ENCODE measurements at places on chromosomes 1 and 21.

GRCh38 chr21:18443085-18443484, 39.5 kb upstream of the TMPRSS15 start:
- DNase-seq: no peak

- peak; percentile 60 for DNase-seq
These were observed 1.1 kb downstream of the NMNAT2 start for GRCh38 chr1:183416850-183417771.

- DNase-seq: no peak
These were observed 67.8 kb upstream of the FGGY start for GRCh38 chr1:59229138-59229537.

GRCh38 chr1:58189453-58189852, 357.1 kb downstream of the OMA1 start:
- DNase-seq: no peak

GRCh38 chr21:42721341-42721824, 68.0 kb downstream of the PDE9A start:
- DNase-seq: no peak

- no peak for DNase-seq
These were observed 161.9 kb downstream of the ZBTB18 start for GRCh38 chr1:244212797-244213475.

DNA sequence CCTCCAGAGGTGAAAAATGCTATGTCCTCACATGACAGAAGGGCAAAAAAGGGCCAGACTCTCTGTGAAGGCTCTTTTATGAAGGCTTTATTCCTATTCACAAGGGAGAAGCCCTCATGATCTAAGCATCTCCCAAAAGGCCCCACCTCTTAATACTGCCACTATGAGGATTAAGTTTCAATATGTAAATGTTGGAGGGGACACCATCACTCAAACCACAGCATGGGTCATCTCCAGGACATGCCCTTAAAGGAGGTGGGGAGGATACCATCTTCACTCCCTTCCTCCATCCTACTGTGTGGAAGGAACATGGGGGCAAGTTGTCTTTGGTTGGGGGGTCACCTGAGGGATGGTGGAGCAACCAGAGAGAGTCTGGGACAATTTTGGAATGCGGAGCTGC, 170.1 kb downstream of the TRIM33 start:
- no peak for DNase-seq

GRCh38 chr1:232011961-232012360, 385.4 kb downstream of the DISC1 start:
- DNase-seq: no peak

DNA sequence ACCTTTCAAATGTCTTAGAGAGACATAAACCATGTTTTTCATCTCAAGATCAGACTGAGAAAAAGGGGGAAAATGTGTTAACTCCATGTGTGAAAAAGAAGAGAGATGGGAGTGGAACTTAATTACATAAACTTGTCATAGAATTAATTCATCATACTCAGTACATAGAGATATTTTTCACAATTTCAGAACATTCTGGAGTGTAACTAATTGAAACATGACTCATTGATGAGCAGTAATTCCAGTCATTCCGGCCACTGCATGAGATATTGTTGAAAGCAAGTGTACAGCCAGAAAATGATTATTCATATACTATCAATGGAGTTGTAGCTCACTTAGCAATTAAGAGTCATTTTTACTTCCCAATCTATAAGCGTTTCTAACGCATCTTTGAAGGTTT, 739.3 kb downstream of the LTN1 start:
- DNase-seq: no peak

- DNase-seq: no peak
These were observed 22.8 kb downstream of the TMEM50A start for GRCh38 chr1:25360596-25361581.

GRCh38 chr1:203095061-203095690, 9.4 kb upstream of the MYOG start:
- DNase-seq: no peak

- no peak for DNase-seq
These were observed 243.6 kb downstream of the DNM3 start for GRCh38 chr1:172084876-172085275.

DNA sequence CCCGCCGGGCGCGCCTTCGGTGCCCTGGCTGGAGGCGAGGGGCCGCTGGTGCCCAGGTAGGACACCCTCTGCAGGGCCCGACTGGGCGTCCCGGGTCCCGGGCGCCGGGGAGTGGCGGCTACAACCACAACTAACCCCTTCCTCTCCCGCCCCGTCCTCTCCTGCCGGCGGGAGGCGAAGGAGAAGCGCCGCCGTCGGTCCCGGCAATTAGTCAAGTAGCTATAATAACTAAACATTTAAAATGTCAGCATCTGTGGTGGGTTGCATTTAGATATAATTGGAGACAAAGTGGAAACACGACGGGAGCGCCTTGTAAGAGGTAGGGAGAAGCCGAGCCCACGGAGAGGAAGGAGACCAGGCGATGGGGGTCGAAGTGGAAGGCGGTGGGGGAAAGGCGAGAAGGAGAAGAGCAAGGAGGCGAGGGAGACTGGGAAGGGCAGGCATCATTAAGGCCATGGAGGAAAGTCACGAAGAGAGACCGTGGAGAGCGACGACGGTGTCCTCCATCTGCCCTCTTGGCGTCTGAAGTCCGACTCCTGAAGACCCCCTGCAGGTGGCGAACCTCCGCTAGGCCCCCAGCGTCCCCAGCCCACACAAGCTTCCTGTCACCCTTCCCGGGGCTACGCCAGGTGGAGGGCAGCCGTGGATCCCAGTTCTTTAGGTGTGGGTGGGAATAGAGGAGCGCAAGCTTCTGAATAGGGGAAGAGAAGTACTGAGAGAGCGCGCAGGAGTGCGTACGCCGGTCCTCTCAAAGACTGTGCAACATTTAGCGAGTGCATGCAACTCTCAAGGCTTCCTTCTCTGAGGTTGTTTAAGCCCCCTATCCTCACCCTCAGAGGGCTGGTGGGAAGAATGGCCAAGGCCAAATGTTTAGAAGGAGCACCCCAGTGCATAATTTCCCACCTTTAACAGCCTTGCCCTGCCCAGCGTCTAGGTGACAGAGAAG, 1.6 kb downstream of the CNIH3 start:
- no peak for DNase-seq

DNA sequence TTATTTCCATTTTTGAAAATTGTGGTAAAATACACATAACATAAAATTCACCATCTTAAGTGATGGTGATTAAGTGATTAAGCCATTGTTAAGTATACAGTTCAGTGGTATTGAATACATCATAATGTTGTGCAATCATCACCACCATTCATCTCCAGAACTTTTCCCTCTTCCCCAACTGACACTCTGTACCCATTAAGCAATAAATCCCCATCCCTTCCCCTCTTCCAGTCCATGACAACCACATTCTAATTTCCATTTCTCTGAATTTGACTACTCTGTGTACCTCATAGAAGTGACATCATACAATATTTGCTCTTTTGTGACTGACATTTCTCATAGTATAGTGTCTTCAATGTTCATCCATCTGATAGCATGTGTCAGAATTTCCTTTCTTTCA, 124.8 kb downstream of the DISC1 start:
- DNase-seq: no peak

GRCh38 chr1:214362188-214362882, 81.4 kb downstream of the SMYD2 start:
- no peak for DNase-seq

- DNase-seq: no peak
These were observed 8.2 kb downstream of the OR10T2 start for GRCh38 chr1:158391099-158391498.

GRCh38 chr1:94332952-94333351, 85.2 kb upstream of the ABCD3 start:
- no peak for DNase-seq

- no peak for DNase-seq
These were observed 53.4 kb downstream of the UBR4 start for GRCh38 chr1:19156676-19157075.

DNA sequence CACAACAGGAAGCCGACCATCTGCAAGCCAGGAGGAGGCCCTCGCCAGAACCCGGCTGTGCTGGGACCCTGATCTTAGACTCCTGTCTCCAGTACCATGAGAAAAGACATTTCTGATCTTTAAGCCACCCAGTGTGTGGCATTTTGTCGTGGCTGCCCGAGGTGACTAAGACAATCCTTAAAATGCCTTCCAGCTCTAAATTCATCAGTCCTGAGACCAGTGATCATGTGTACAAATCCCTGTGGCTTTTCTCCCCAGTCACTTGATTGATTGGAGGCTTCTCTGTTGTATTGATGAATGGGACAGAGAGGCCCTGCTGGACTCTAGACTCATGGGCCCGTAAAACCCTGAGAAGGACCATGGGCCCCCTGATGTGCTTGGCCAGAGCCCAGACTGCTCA, 36.1 kb downstream of the B3GALT5 start:
- DNase-seq: no peak

DNA sequence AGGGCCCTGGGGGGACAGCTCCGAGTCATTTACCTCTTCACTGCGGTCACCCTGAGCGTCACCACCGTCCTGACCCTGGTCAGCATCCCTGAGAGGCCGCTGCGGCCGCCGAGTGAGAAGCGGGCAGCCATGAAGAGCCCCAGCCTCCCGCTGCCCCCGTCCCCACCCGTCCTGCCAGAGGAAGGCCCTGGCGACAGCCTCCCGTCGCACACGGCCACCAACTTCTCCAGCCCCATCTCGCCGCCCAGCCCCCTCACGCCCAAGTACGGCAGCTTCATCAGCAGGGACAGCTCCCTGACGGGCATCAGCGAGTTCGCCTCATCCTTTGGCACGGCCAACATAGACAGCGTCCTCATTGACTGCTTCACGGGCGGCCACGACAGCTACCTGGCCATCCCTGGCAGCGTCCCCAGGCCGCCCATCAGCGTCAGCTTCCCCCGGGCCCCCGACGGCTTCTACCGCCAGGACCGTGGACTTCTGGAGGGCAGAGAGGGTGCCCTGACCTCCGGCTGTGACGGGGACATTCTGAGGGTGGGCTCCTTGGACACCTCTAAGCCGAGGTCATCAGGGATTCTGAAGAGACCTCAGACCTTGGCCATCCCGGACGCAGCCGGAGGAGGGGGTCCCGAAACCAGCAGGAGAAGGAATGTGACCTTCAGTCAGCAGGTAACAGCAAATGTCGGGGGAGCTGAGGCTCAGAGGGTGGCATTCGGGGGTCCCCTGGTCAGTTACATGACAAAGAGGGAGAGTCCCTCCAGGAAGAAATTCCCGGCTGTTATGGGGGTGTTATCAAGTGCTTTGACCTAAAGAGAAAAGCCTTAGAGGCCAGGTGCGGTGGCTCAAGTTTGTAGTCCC, 12.6 kb downstream of the SLC45A1 start:
- DNase-seq: no peak

- no peak for DNase-seq
These were observed 95.5 kb downstream of the ZFYVE9 start for GRCh38 chr1:52237430-52237829.

GRCh38 chr1:113674591-113674990, 84.7 kb downstream of the PHTF1 start:
- no peak for DNase-seq

DNA sequence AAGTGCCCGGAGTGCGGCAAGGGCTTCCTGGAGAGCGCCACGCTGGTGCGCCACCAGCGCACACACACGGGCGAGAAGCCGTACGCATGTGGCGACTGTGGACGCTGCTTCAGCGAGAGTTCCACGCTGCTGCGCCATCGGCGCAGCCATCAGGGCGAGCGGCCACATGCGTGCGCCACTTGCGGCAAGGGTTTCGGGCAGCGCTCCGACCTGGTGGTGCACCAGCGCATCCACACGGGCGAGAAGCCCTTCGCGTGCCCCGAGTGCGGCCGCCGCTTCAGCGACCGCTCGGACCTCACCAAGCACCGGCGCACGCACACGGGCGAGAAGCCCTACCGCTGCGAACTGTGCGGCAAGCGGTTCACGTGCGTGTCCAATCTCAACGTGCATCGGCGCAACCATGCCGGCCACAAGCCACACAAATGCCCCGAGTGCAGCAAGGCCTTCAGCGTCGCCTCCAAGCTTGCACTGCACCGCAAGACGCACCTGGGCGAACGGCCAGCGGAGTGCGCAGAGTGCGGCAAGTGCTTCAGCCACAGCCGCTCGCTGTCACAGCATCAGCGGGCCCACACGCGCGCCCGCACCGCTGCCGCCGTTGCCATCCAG, 10.0 kb downstream of the ZNF672 start:
- no peak for DNase-seq

DNA sequence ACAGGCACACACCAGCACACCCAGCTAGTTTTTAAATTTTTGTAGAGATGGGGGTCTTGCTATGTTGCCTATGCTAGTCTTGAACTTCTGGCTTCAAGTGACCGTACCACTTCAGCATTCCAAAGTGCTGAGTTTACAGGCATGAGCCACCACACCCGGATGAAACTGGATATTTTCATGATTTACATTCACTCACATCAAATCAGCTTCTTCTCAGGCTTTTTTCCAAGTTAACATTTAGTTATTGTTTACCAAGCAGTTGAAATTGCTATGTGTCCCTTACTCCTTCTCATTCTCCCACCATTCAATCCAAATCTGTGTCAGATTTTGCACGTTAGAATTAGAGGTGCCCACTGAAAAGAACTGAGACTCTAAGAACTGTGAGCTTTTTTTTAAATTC, 18.4 kb downstream of the RIT1 start:
- DNase-seq: no peak

DNA sequence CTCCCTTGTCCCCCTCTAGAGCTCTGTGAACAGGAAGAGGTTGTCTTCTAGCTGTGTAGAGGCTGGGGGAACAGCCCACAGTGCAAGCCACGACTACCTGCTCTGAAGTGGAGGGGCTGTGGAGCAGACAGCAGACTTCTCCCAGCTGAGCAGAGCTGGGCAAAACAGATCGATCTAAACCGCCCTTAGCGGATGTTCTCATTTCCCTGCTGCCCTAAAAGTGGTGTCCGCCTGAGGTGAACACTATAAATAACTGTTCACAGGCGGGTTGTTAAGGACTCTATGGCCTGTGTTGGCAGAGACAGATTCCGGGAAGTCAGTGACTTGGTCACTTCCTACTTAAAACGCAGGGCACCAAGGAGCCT, 203.2 kb downstream of the RHOU start:
- DNase-seq: no peak

DNA sequence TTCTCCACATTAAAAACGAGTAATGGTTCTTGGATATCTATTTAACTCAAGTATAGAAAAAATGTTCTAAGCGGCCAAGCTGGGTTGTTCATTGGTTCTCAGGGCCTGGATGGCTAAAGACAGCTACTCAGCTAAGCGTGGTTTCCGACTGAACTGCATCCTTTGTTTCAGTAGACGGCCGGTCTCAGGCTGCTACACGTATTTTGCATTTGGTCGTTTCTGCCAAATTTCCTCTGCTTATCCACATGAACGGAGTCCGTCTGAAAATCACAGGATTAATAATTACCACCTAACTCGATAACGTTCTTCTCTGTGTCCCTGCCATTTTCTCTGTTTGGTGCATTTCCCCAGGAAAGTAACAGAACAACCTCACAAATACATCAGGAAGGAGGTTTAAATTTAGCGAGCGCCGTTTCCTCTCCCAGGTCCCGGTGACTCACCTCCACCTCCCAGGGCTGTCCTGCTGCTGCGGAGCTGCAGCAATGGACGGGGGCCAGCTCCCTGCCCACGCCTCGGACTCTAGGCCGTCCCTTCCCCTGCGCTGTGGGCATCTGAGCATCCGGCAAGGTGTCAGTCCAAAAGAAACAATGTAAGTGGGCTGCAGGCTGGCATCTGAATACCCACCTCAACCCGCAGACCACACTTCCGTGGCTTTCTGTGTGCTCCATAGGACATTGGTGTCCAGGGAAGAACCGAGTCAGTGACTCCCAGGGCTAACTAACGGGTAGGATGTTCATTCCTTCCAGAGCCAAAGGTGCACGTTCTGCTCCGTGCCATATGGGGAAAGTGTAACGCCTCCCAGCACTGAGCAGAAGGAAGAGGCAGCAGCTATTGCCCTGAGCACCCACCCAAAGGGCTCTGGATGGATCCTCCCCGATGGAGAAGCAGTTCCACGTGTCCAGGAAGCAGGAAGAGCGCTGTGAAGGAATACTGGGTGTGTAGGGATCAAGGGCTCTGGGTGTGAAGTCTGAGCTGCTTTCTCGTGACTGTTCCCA, 4.1 kb upstream of the GABRD start:
- peak; percentile 26 for DNase-seq
